Dermis microvascular lymphatic vessel endothelial cell (primary cell): ENCODE measurements at places on chromosomes 12 and 14. TPM values are rescaled to one million over a fixed set of nuclear protein-coding genes. Genes with fewer than 3 reads are reported as not detected.

DNA sequence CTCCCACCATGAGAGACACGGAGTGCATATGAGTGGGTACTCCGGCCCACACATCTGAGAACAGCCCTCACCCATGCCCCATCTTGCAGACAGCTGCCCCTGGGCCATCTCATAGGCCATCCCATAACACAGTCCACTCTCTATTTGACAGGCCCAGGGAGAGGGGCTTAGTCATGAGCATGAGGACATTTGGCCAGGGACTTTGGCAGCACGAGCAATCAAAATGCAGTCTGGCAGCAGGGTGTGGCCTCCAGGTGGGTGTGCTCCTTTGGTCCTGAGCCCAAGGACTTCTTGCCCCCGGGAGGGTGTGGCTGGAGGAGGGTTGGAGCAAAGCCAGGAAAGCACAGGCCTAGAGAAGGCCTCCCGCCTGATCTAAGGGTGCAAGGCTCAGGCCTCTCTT, 25.6 kb downstream of the EMP1 start:
- no peak for DNase-seq

Gene UBR7
- 38.7 and 49.9 TPM in 2 replicates for total RNA-seq

DNA sequence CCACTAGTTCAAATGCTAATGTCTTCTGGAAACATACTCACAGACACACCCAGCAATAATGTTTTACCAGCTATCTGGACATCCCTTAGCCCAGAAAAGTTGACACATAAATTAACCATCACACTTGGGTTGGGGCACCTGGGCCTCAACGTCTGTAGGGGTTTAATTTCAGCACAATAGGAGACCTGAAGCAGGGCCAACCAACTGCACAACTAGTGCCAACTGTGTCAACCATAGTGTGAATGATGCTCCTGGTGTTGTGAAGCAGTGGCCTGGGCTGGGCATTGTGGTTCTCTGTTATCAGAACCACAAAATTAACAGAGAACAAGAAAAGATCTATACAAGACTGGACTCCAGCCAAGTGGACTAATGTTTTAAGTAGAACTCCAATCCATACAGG, 106.7 kb upstream of the PPM1H start:
- no peak for DNase-seq

Gene LYSET
- total RNA-seq: 9.9 and 13.8 TPM in 2 replicates

Gene G2E3
- total RNA-seq: 10.1 and 10.5 TPM in 2 replicates

Gene NT5DC3
- total RNA-seq: 3.5 and 7.8 TPM in 2 replicates

- DNase-seq: no peak
Measured at GRCh38 chr12:84166812-84167211, 745.8 kb downstream of the SLC6A15 start.

DNA sequence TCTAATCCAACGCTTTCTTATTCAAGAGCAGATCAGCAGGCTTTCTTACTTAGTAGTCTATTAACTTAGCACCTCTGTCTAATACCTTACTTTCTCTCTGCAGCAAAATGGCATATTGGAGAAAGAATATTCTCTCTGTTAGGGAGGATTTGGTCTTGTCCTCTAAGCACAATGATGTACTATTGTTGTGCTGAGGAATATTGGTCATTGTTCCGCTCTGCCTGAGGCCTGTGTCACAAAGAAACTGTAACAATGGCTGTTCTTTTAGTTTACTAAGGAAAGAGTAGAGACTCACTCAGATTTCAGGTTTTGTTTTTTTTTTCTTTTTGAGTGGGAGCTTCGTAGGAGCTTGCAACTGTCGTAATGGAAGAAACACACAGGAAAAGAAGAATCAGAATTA, 1358.8 kb downstream of the LRFN5 start:
- DNase-seq: no peak

DNA sequence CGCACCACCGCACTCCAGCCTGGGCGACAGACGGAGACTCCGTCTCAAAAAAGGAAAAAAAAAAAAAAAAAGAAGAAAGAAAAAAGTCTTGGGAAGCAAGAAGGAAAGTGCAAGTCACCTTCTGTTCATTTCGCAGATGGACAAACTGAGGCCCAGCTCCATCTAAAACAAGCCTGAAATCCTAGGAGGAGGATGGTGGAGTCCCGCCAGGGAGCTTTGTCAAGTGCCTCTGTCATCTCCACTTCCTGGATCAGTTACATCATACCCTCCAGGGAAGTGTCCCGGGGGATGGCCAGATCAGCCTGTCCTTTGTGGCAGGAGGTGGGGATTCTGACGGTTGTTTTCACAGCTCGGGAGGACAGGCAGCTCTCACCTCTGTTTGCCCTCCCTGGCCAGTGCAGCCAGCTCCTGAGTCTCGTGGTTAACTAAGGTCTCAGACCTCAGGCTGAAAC, 8.7 kb upstream of the SDSL start:
- DNase-seq: no peak

DNA sequence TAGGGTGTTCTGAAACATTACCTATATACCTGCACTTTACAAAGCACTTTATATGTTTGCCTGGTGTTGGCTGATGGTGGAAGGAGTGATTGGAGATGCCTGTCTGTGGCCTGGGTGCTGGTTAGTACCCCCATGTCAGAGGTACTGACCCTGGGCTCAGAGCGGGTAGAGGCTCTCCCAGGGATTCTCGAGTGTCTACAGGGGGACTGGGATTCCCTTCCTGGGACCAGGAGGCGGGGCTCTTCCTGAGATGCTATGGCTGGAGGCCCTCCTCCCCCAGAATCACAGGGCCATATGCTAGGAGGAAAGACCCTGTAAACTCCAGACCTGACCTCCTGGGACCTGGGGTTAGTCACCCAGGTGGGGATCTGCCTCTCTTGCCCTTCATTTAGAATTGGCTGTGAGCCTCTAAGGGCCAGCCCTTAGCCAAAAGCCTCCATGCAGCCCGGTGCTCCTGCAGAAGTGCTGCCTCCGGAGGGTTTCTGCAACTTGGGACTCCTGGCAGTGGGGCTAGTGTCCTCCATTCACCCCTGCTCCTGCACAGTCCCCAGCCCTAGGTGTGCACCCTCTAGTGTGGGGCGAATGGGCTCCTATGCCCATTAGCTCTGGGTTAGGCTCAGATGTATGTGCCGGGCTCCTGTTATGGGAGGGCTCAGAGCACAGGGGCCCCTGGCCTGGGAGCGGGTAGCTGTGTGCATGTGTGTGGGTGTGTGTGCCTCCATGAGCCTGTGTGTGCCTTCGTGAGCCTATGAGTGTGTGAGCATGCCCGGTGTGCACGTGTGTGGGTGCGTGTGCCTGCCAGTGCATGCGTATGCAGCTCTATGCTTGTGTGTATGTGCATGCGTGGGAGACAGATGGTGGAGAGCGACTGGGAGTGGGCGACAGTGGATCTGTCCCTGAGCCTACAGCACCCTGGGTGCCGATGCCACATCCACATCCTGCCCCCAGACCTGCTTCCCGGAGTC, 36.6 kb downstream of the RTL1 start:
- no peak for DNase-seq

Gene ZBTB25
- 3.0 and 3.1 TPM in 2 replicates for total RNA-seq

Gene TEX22
- total RNA-seq: under 0.01 and 0.13 TPM in 2 replicates

Gene HOXC11
- total RNA-seq: not detected in 2 replicates

DNA sequence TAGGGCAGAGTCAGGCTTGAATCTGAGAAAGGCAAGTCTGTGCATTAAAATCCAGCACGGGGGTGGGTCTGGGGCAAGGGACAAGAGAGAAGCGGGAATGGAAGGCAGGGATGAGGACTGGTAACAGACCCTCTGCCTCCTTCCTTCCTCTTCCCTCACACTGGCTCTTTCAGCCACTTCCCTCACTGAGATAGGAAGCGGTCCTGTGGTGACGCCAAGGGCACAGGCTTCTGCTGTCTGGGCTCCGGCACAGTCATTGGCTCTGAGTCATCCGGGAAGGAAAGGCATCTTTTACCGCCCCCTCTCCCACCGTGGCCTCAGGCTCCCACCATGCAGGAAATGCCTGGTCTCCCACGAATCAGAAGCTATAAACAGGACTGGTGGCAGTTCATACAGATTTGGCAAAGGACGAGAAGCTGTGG, 70.2 kb downstream of the ETV6 start:
- DNase-seq: peak; percentile 83
